NCI-H524 (cell line): ENCODE measurements at places on chromosomes 16 and 17.
A peak's percentile ranks its signal among the peaks of the same experiment; 100 is the strongest.

GRCh38 chr17:51670899-51671298, 410.6 kb downstream of the UTP18 start:
- DNase-seq: no peak

DNA sequence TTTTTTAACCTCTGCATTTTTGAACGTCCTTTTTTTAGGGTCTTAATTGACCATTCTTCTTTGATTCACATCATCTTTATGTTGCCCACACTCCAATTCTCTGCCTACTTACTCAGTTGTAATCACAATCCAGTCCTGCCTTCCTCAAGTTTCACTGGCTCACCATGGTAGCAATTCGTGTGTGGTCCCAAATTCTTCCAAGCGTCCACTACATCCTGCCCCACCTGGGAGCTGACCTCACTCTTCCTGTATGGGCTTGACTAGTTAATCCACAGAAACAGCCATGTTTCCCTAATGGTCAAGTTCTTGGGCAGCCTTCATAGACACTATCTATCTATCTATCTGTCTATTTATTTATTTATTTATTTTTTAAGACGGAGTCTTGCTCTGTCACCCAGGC, 7.1 kb downstream of the TLCD2 start:
- no peak for DNase-seq

GRCh38 chr17:41528959-41529353, 848 bp upstream of the KRT19 start:
- no peak for DNase-seq

DNA sequence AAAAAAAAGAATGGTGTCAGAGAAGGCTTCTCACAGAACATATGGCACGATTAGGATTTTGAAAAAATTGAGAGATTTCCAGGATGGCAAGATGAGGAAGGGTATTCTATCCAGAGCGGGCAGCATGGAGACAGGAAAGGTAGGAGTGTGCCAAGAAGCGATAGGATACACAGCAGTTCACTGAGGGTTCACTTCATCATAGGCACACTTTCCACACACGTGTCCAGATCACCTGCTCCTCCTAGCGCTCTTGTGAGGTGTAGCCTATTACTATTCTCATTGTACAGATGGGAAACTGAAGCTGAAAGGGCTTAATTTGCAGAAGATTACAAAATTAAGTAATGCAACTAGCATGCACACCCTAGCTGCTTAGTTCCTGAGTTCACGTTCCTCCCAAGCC, 6.2 kb upstream of the ELAC2 start:
- peak; percentile 55 for DNase-seq

DNA sequence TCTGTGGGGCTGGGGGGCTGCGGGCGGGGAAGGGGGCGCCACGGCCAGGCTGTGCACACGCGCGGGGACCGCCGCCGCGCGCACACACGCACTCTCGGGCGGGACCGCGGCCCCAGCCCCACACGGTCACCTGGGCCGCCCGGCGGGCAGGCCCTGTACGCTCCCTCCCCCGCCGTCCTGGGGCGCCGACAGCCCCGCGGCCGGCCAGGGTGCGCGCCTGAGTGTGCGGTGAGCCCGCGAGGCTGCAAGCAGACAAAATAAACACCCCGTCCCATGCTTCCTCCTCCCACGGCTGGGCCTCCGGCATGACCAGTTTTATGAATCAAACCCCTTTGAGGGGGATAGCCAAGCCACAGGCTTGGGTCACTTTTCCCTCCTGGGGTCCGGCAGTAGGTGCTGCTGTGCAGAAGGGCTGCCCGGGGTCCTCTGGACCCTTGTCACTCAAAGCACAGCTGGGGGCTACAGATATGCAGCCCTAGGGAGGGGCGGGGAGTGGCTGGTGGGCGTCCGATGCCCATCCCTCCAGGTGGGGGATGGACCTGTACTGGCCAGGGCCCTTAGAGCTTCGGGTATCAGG, 441 bp downstream of the VASN start:
- DNase-seq: no peak

- DNase-seq: peak; percentile 40
Measured at GRCh38 chr16:76114681-76115080, 162.5 kb upstream of the CNTNAP4 start.

DNA sequence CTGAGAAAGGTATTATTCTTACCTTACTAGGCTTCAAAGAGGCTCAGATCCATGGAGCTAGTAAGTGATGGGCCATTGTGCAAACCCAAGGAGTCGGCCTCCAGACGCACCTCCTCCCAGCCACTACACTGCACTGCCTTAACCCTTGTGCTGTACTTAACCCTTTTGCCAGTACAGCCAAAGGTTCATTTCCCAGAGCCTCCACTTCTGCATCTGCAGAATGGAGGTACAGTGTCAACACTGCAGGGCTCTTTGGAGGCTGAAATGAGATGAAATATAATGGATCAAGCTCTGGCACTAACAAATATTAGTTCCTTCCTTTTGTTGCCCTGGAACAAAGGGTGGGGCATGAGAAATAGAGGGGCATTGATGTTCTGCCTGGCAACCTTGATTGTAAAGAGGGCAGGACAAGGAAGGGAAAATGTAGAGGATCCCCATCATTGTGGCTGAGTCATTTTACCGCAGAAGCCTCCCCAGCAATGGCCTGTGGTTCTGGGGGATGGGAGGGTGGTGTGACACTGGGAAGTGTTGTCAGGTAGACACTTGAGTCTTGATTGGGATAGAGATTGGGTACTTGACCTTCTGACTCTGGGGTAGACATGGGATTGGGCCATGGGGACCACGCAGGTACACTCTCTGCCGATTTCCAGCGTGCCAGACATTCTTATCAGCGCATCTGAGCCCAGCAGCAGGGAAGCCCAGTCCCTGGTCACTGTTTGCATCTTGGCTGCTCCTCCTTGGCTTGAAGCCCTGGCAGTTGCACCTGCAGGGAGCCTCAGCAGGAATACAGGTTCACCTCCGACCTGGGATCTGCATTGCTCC, 84.0 kb downstream of the MSI2 start:
- DNase-seq: no peak

DNA sequence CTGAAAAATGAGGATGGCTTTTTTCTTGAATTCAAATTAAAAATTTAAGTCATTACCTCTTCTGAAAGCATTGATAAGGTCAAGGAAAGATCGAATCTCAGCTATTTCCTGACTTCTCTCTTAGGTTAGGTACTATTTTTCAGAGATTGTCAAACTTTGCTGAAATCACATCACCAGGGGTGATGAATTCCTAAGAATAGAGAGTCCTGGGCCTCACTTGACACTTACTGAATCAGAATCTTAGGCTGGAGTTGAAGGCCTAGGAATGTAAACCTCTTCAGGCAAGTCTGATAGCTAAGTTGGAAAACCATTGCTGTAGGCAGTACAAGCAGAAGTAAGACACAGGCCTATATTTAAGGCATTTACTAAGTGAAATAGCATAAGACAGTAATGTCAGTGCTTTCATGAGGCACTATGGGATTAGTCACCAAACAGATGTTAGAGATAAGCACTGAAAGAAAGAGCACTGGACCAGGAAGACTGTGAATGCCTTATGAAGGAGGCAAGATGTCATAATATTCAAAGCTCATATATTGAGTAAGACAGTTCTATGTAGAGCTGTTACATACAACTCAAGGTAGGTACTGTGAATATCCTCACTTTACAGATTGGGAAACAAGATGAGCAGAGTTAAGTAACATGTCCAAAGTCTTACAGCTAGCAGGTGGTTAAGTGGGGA, 21.5 kb downstream of the DCAF7 start:
- DNase-seq: peak; percentile 28

GRCh38 chr17:57342963-57343589, 86.8 kb downstream of the MSI2 start:
- DNase-seq: no peak

- DNase-seq: peak; percentile 31
Measured at GRCh38 chr17:40340880-40341807, 23.4 kb downstream of the GJD3 start.

DNA sequence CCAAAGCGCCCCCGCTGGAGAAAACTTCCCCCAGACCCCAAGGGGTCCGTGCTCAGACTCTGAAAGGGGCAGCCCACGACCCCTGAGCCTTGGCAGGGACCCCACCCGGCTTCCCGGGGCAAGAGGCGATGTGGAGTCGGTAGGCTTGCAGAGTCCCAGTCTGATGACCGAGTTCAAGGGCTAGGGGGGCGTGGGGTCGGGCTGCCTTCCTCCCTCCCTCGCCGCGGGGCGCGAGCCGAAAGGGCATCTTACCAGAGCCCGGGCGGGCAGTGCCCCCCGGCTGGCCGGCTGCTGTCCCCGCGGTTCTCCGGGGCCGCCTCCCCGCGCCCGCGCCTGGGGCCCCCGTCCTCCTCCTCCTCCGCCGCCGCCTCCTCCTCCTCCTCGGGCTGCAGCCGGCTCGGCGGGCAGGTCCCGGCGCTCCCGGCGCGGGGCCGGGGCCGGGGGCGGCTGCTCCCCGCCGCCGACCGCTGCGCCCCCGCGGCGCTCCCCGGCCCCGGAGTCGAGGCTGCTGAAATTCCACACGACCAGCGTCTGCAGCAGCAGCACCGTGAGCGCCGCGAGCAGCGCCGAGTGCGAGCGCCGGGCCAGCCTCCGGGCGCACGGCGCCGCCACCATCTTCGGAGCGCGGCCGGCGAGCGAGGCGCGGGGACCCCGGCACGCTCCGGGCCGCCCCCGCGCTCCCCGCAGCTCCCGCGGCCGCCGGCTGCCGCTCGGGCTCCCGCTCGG, 415 bp downstream of the XYLT1 start:
- DNase-seq: peak; percentile 40

DNA sequence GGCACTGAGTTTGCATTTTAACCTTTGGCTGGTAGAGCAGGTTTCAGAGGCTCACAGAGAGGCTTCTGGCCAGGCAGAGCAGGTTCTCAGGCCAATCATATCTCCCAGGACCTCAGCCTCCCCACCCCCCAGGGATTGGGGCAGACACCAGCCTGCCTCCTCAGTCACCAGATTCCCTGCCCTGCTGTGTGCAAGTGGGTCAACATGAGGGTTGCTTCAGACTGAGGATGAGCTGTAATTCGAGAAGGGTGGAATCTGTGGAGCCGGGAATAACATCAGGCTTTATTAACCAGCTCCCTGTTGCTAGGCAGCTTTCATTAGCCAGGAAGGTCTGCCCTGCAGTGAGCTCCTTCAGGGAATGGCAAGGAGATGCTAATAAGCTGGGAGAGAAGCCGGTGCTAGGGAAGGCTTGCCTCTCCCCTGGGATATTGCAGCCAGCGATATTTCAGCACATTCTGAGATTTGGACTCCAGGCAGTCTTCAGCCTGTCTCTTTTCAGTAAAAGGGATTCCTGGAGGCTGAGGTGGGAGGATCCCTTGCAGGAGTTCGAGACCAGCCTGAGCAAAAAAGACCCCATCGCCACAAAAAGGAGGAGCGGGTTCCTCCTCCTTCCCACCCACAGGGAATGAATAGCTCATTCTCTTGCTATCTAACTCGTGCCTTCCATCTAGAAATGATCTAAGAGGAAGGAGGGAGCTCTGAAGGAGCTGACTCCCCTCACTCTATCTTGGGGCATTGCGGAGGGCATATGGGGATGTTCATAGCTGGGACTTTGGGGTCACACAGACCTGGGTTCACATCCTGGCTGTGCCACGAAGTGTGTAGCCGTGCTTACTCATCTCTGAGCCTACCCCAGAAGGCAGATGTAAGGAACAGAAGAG, 10.7 kb downstream of the SGSM2 start:
- DNase-seq: peak; percentile 98

GRCh38 chr16:78909226-78909625, 691.3 kb downstream of the MAF start:
- DNase-seq: no peak

- no peak for DNase-seq
Measured at GRCh38 chr17:65355246-65355645, 206.2 kb downstream of the AXIN2 start.

DNA sequence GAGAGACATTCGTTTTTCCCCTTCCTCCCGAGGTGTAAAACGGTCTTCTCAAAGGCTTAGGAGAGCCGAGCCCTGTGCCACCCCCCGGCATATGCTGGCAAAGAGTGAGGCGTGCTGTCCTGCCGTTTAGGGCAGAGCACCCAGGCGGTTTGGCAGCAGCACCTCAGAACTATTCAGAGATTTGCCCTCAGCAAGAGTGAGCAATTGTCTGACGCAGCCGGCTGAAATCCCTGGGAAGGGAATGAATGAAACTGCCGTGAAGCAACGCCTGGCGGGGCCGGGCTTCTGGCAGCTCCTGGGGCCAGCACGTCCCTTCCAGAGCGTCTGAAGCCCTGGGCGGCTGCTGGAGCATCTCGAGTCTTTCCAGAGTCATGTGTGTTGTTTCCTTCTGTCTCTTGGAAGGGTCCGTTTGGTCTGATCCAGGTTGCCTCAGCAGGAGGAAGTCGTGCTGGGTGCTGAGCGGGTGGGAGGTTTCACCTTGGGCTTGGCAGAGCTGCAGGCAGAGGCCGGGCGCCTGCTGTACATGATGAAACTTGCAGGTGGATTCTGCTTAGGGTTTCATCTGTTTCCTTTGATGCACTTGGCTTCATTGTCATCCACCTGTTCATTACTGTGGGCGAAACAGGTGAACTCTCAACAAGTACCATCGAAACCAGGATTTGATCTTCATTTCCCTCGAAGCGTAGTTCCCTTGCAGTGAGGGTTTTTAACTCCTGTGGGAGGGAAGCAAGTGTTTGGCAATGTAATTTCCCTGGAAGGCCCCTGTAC, 35.4 kb downstream of the TBCD start:
- no peak for DNase-seq

DNA sequence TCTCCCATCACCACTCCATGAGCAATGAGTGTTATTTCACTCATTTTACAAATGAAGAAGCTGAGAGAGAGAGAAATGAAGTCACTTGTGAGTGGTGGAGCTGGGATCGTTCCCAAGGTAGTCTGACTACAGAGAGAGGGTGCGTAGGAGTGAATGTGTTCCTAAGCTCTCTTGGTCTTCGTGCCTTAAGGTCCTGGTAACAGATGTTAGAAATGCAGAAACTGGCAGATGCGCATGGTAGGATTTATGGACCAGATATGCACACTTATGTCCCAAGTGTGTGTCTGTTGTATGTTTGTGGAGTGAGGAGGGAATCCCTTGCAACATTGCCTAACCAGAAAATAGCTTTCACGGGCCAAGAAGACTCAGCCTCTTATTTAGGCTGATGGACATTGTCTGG, 93.2 kb upstream of the ZNF469 start:
- no peak for DNase-seq

- DNase-seq: no peak
Measured at GRCh38 chr17:41456204-41456603, 11.0 kb downstream of the KRT32 start.
